ENCODE measurements at places on chromosomes 2 and 18.

DNA sequence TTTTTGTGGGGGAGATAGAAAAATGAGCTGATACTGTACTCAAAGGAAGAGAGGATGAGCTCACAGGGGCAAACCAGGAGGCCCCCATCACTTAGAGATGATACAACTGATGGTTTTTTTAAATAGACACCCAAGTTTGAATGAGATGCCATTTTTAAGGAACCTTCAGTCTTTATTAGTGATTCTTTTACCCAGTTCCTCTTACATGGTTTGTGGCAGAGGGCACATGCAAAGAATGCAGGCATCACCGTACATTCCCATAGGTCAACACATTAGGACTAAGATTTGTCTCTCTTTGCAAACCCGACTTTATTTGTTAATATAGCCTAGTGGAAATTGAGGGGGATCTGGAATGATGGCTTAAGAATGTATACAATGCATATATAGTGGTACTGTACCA, 250.9 kb downstream of the ASXL3 start:
- DNase-seq, result no peak

- no peak for DNase-seq
Measured at GRCh38 chr2:11371092-11371937, 26.9 kb upstream of the ROCK2 start.

DNA sequence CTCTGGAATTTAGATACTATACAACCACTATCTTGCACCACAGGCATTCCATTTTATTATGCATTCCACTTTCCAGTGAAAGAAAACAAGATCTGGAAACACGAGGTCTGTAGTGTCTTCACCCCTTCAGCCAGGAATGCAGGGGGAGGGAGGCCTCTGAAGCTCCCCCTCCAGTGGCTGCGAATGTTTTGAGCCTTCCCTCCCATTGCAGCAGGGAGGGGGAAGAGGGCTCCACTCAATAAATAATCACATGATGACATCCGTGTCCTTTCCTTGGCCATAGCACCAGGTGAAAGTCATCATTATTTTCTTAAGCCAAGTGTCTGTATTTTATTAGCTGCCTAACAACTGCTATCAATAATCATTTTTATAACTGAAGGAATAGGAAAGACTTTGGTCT, 38.6 kb downstream of the ALPK2 start:
- DNase-seq, result peak; percentile 91

DNA sequence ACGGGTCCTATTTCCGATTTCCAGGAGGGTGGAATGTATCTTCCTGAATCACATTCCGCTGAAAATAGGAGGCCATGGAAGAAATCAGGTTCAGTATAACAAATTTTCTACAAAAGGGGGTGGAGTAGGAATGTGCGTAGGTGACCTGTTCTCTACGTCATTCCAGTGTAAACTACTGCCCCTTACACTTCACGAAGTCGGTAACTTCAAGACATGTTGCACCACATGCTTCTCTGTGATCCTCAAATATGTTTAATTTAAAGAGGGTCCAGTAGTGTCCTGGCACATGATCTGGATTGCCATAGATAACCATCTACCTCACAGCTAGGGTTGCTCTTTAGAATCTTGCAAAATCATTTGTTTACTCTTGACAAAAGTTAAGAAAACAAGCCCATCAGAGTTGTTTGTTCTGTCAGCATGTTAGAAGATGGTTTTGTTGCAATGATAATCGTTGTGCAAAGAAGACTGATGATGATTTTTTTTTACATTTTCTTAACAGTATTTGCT, 7.5 kb upstream of the CPS1 start:
- no peak for DNase-seq

- DNase-seq, result peak; percentile 74
Measured at GRCh38 chr2:39996653-39997080, 217.6 kb upstream of the THUMPD2 start.

GRCh38 chr18:58893388-58894099, 28.9 kb downstream of the ZNF532 start:
- no peak for DNase-seq

DNA sequence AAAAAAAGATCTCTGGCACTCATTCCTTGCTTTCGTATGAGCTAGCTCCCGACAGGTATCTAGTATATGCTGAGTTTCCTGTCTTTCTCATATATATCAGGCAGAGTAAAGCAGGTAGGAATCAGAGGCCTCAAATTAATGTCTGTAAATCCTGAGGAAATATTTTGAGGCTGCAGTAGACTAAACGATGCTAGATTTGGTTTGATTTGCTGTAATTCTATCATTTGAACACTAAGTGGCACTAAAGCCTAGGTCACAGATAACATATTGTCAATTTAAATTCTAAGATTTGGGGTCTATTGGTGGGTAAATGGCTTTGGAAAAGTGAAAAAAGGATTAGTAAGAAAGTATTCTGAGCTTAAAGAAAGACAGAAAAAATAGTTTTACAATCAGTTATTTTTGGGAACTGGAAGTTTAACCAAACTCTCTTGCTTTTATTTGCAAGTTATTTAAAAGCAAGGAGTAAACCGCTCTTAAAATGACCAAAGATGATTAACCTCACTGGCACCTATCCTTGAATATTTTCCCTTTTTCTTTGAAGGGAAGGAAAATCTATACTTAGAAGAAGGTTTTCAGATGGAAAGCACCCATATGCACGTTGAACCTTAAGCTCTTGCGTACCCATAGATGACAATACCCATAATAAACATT, 37.6 kb upstream of the SLC4A10 start:
- DNase-seq, result no peak

DNA sequence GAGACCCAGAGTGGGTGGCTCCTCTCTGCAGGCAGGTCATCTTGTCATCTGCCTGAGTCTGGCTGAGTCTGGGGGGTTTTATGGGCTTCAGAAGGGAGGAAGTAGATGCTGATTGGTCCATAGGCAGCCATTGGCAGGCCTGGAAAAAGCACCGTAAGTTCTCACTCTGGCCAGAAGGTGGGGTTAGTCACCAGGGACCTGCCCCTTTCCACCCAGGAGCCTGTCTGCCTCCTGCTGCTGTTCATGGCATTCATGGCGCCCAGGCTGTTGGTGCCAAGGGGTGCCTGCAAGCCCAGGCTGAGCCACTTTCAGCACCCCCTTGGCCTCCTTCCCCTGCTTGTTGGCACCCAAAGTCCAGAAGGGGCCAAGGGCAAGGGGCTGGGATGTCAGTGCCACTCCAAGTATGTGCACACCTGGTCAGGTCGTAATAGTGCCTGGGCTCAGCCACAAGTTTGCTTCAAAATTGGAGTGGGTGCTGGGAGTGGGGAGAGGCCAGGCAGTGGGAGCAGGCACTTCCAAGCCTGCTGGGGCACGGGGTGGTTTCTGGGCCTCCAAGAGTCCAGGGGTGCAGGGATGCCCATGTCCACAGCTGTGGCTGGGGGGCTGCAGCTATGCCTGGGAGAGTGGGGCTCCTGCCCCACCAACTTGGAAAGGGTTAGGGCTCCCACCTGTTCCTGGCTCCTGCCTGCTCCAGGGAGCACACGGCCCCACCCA, 178.1 kb downstream of the FAM210A start:
- DNase-seq, result no peak

GRCh38 chr2:27000228-27000627, 29.8 kb downstream of the MAPRE3 start:
- DNase-seq, result no peak

GRCh38 chr18:32831781-32832180, 59.0 kb upstream of the KLHL14 start:
- DNase-seq, result no peak

Measured in NCI-H226 (cell line).